ENCODE measurements at places on chromosomes 2 and 18.

DNA sequence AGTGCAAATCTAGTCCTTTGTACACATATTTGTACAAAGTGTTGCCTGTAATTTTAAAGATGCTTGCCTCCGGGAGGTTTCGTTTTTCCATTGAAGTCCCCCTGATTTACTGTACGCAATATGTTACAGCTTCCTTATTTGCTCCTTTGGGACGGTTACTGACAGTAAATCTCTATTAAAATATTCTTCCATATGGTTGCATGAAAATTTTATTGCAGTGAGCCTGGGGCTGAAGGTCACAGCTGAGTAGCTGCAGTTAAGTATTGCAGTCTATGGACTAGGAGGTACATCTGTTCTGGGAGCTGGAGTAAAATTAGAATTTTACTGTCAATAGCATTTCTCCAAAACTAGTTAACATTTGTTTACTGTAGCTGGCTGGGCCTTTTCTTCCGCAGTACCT is 119.2 kb downstream of the ETAA1 start:
- no peak for DNase-seq

GRCh38 chr2:105868060-105868459 is 123.3 kb downstream of the NCK2 start:
- no peak for DNase-seq

GRCh38 chr2:237097326-237097910 is 11.7 kb downstream of the COPS8 start:
- DNase-seq = no peak

DNA sequence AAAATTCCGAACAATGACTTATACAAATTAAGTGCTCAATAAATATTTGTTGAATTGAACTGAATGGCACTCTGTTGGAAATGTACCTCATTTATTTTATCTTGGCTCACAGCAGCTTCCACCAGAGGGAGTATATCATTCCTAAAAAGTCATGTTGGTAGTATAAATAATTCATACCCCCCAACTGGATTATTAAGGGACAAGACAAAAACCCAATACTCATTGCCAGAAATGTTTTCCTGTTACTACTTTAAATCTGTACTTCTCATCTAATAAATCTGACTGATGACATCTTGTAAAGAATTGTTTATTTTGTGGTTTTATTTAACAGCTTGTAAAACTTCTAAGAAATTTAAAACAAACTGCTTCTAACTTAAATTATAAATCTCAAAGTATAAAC is 163.9 kb downstream of the CDH2 start:
- no peak for DNase-seq

GRCh38 chr2:149877913-149878312 is 290.3 kb upstream of the MMADHC start:
- no peak for DNase-seq

- no peak for DNase-seq
Observed at GRCh38 chr18:679516-679915, 22.1 kb downstream of the TYMS start.

- DNase-seq = no peak
Observed at GRCh38 chr2:28291811-28292440, 100.7 kb upstream of the FOSL2 start.

DNA sequence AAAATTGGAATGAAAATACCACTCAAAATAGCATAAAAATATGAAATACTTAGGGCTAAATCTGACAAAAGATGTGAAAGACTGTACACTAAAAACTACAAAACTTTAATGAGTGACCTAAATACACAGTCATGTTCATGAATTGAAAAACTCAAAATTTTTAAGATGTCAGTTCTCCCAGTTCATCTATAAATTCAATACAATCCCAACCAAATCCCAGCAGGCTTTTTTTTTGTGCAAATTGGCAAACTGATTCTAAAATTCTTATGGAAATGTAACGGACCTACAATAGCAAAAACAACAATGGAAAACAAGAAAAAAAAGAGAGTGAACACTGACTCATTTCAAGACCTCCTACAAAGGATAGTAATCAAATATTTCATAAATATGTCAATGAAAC is 4.4 kb upstream of the USP40 start:
- DNase-seq = no peak

- no peak for DNase-seq
Observed at GRCh38 chr18:79961527-79962291, 2.7 kb upstream of the HSBP1L1 start.

DNA sequence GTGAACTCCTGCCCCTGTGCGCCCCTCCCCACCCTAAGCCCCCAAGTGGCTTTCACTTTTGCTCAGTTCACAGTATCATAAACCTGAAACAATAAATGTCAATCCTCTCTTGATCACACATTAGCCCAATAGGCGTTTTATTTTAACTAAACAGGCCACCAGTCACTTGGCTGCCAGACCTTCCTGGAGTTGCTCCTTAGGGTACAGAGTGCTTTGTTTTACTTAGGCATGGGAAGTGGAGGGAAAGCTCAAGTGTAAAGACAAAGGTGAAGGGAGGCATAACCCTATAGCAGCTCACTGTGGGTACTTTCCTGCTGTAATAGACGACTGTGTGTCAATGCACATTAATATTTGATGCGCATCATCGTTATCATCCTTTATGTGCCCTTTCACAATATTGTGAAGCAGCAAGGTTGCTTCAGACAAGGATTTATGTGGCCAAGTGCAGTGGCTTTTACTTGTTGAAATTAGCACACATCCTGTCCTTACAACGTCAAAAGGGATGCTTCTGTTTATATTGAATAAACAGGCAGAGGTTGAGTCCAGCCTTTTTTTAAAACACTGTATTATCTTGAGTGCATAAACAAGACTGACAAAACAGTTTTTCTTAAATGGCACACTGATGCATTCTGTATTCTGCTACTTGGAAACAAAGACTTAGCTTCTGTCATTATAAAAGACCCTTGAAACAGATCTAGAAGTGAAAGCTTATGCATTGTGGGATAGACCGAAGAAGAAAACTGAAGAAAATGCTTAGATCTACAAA is 168.5 kb downstream of the TMEFF2 start:
- no peak for DNase-seq

DNA sequence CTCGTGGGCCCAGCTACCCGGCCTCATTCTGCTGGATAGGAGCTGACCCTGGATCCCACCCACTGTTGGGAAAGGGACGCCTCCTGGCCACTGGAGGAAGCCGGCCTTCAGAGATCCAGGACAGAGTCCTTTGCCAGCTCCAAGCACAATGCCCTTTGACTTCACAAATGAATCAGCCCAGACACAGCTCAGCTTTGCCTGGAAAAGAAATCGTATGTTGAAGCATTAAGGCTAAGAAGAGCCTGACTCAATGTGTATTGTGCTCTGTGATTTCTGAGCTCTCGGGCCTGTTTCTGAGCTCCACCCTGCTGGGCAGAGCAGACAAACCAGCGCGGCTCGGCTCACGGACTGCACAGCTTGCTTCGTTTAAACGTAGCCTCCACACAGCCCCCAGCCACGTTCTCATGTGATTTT is 162.9 kb upstream of the APCDD1 start:
- DNase-seq = no peak

GRCh38 chr2:30934066-30934465 is 126.8 kb upstream of the CAPN13 start:
- DNase-seq = no peak

DNA sequence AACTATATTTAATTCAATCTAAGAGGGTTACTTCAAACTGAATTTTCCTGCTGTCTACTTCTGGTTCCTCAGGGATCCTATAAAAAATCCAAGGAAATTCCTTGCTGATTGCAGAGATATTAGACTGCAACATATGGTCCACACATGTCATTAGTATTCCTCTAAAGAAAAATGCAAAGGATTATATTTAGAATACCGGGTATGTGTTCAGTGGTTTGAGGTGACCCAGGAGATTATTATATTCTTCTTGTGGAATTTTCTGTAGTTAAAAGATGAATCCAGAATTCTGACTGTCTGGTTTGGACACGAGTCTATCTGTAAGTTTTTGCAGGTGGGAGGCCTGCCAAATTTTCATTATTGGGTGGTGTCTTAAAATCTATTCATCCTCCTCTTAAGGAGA is 18.2 kb downstream of the HOXD1 start:
- no peak for DNase-seq

GRCh38 chr2:188975497-188976102 is 1.4 kb downstream of the COL3A1 start:
- no peak for DNase-seq

DNA sequence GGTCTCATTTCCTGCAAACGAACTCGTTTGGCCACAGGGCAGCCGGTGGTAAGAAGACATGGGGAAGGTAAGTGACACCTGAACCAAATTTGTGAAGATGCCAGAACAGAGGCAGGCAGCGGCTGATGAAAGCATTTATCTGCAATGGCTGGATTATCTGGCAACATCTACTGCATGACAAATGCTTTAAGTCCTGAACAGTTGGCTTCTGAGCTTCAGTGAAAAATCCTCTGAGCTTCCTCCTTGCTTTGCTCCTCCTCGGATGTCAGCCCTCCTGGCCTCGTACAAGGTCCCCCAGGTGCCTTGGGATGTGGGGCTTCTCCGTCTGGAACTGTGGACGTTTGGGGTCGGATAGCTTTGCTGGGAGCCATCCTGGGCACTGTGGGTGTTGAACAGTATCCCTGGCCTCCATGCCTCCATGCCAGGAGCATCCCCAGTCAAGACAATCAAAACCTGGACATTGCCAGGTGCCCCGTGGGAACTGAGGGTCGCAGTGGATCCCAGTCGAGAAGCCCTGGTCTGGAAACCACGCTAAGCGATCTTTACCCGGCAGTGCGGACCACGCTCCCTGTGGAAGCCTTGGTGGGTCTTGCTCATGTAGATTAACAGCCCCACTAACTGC is 49.3 kb downstream of the KCNG2 start:
- DNase-seq = no peak

GRCh38 chr2:191065785-191066184 is 51.8 kb upstream of the STAT1 start:
- DNase-seq = no peak

DNA sequence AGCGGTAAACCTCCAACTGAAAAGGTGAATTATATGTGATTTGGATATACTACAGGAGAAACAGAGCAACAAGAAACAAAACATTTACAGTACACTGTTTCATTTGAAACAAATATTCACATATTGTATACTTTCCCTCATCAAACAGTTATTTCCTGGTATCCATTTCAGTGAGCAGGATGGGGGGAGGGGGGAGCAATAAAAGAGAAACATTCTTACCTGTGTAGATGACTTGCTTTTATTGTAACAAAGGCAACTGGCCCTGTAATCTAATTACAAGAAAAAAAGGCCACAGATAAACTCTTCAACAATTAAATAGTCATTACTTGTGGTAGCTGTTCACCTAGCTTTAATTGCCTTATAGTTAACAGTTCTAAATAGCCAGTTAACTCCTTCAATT is 3.9 kb upstream of the PPP1CB start:
- DNase-seq = no peak

GRCh38 chr18:51711298-51711889 is 513.9 kb upstream of the MEX3C start:
- DNase-seq = no peak
